ENCODE measurements at places on chromosomes 1 and 21. TPM values are rescaled to one million over a fixed set of nuclear protein-coding genes. Genes with fewer than 3 reads are reported as not detected.

RGS8 gene
- not detected for total RNA-seq

DDR2 gene
- total RNA-seq, result 80.9 TPM

RSPO1 gene
- total RNA-seq, result 0.17 TPM

SPRR2F gene
- total RNA-seq, result not detected

KCND3 gene
- not detected for total RNA-seq

CCDC17 gene
- under 0.01 TPM for total RNA-seq

ARHGEF16 gene
- 0.15 TPM for total RNA-seq

SLC6A9 gene
- 5.2 TPM for total RNA-seq

HSPB7 gene
- 0.89 TPM for total RNA-seq

ACTL8 gene
- 0.30 TPM for total RNA-seq

OR2T27 gene
- not detected for total RNA-seq

ANGPTL1 gene
- total RNA-seq, result 0.34 TPM

BMP8B gene
- not detected for total RNA-seq

PLEKHN1 gene
- 1.9 TPM for total RNA-seq

SDC3 gene
- total RNA-seq, result 35.5 TPM

LORICRIN gene
- total RNA-seq, result not detected

S100A7A gene
- total RNA-seq, result not detected

SMCP gene
- not detected for total RNA-seq

SRSF10 gene
- total RNA-seq, result 86.8 TPM

CD164L2 gene
- total RNA-seq, result not detected

ITSN1 gene
- total RNA-seq, result 29.9 TPM

HUNK gene
- total RNA-seq, result 0.34 TPM

MAN1C1 gene
- total RNA-seq, result 1.0 TPM

PPCS gene
- total RNA-seq, result 54.0 TPM

BEND5 gene
- total RNA-seq, result 1.2 TPM

OR2T35 gene
- total RNA-seq, result not detected

SPATA17 gene
- total RNA-seq, result 0.84 TPM

NR0B2 gene
- total RNA-seq, result not detected

MIXL1 gene
- not detected for total RNA-seq

NBPF6 gene
- not detected for total RNA-seq

RBP7 gene
- not detected for total RNA-seq

F5 gene
- total RNA-seq, result not detected

MPL gene
- total RNA-seq, result not detected

MNDA gene
- not detected for total RNA-seq

SPRR4 gene
- total RNA-seq, result not detected

TRIM63 gene
- not detected for total RNA-seq

TNNI3K gene
- not detected for total RNA-seq

SCCPDH gene
- total RNA-seq, result 40.0 TPM

MYCL gene
- 0.15 TPM for total RNA-seq

PYHIN1 gene
- total RNA-seq, result not detected

TIAM1 gene
- 0.59 TPM for total RNA-seq

PCSK9 gene
- 37.8 TPM for total RNA-seq

CXADR gene
- 2.1 TPM for total RNA-seq

HMGB4 gene
- total RNA-seq, result not detected
